ENCODE measurements at places on chromosomes 11 and 22.

- no peak for DNase-seq
Observed at GRCh38 chr11:131669401-131669780, 299.0 kb downstream of the NTM start.

- no peak for DNase-seq
Observed at GRCh38 chr11:78067704-78068103, 4.0 kb downstream of the THRSP start.

GRCh38 chr11:86469491-86470388 lies 95.1 kb downstream of the CCDC81 start:
- DNase-seq, result no peak

DNA sequence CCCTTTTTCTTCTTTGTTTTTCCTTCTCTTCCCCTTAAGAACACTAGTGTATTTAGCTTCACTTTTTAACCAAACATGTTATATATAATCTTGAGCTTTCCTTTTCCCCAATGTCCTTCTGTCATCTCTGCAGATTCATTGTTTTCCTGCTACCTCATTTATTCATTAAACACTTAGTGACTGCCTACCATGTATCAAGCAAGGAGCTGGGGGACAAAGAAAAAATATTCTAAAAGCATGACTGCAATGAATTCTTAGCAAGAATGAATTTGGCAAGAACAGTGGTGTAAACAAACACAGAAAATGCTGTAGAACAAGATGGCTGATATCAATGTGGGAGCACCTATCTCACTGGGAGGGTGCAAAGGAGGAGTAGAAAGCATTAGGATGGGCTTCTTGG lies 247.0 kb upstream of the CCDC90B start:
- no peak for DNase-seq

- no peak for DNase-seq
Observed at GRCh38 chr22:39362271-39362670, 12.5 kb downstream of the SYNGR1 start.
